Adipocyte (in vitro differentiated cells): ENCODE measurements at places on chromosomes 3 and 15.

GRCh38 chr3:141830508-141830907 is 45.9 kb upstream of the ATP1B3 start:
- DNase-seq, result no peak

- DNase-seq, result no peak
These were observed 21.7 kb upstream of the EPHB3 start for GRCh38 chr3:184539801-184540435.

DNA sequence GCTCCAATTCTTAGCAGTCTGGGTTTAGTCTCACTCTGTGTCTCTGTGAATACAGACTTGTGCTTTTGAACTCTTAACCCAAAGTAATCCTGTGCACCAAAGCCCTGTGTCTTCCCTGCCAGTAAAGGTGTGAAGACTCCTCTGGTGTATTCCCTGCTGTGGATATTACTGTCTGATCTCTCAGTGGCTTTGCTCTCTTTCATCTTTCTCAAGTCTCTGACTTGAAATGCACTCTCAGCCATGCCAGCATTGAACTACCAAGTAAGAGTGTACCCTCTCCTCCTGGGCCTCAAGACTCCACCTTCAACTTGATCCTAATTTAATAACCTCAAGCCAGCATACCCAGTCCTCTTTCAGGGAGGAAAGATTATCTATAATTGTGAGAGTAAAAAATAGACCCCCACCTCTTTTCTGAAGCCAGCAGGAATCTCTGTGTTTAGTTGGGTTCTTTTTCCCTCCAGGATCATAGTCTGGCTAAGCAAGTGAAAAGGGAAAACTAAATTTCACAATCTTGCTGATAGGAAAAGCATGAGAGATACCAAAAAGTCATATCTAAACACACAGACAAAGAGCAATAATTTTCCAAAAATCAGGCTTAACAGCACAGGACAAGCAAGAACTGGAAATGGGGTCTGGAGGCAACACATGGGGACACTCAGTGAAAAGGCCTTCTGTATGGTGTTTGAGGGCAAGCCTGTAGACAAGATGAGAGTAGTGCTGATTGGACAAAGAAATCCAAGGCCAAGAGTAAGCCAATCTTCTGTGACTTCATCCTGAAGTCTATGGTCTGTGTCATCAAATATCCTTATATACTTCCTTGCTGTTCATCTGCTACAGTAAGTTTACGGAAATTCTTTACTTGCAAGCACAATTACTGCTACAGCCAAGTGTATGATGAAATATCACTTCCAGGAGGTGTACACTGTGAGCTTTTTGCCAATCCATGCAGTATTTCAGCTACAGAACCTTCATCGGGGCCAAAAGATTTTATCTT is 296.1 kb upstream of the TGFBR2 start:
- peak; percentile 52 for DNase-seq

GRCh38 chr3:124731760-124732159 is 1.5 kb downstream of the UMPS start:
- DNase-seq, result no peak
